ENCODE measurements at places on chromosomes 1 and 21. TPM values are rescaled to one million over a fixed set of nuclear protein-coding genes. Genes with fewer than 3 reads are reported as not detected.

Gene KPRP
- not detected for polyA plus RNA-seq

- no peak for DNase-seq
Observed at GRCh38 chr1:48889082-48889481, 112.4 kb upstream of the BEND5 start.

Gene CCDC27
- polyA plus RNA-seq, result not detected

Gene HSD3B2
- polyA plus RNA-seq, result not detected

DNA sequence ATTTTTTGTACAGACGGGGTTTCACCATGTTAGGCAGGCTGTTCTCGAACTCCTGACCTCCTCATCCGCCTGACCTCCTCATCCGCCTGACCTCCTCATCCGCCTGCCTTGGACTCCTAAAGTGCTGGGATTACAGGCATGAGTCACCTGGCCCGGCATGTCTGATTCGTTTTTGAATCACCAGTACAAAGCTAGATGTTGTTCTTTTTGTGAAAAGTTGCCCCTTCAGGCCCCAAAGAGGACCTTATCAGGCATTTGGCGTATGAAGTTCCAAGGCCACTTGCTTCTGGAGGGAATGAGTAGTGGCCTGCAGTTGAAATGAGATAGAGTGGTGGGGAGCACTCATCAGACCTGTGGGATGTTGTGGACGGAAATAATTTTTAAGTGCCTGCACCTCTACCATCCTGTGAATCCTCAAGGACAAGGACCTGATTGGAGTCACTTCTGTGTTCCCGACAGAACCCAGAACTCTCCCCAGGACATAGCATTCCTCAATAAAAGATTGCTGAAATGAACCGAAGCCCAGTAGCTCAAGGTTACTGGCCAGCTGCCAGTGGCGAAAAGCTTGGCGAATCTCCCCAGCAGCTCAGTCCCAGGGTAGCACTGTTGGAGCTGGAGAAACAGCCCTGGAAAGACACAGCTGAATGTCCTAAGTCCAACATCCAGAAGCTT lies 50.1 kb downstream of the NDUFS5 start:
- DNase-seq, result no peak

Measured in A549 (cell line).